AG08396 (cell line): ENCODE measurements at places on chromosomes 5 and 9.

DNA sequence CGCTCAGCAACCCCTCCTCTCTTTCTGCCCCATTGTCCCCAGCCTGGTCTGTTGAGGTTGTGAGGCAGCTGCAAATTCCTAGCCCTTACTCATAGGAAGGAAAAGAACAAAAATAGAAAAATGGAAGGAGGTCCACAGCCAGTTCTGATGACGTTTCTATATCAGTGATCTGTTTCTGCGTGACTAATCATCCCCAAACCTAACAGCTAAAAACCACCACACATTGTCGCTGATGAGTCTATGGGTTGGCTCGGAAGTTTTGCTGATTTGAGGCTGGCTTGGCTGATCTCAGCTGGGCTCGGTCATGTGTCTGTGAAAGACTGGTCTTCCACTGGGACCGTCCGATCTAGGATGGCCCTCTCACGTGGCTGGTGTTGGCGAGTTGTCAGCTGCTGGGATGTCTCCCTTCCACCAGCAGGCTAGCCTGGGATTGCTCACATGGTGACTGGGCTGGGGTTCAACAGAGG lies 200.6 kb upstream of the ZNF618 start:
- peak; percentile 91 for DNase-seq

DNA sequence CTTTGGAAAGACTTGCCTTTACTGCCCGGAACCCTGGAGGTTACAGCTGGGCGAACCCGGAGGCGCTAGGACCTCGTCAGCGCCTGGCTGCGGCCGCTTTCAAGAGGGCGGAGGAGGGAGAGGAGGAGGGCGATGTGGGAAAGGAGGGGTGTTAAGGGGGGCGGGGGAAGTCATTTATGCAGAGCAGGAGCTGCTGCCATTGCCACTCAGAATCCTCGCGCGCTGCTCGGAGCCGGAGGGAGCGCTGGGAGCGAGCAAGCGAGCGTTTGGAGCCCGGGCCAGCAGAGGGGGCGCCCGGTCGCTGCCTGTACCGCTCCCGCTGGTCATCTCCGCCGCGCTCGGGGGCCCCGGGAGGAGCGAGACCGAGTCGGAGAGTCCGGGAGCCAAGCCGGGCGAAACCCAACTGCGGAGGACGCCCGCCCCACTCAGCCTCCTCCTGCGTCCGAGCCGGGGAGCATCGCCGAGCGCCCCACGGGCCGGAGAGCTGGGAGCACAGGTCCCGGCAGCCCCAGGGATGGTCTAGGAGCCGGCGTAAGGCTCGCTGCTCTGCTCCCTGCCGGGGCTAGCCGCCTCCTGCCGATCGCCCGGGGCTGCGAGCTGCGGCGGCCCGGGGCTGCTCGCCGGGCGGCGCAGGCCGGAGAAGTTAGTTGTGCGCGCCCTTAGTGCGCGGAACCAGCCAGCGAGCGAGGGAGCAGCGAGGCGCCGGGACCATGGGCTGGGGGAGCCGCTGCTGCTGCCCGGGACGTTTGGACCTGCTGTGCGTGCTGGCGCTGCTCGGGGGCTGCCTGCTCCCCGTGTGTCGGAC lies at the start of gene PCSK5:
PCSK5 (plus strand) TSS at position 202 of the 805 bp plus-strand sequence; CDS start at position 711, 509 bp downstream.
- DNase-seq: peak; percentile 92

GRCh38 chr5:181042036-181042713 lies 2.1 kb downstream of the BTNL9 start:
- no peak for DNase-seq

DNA sequence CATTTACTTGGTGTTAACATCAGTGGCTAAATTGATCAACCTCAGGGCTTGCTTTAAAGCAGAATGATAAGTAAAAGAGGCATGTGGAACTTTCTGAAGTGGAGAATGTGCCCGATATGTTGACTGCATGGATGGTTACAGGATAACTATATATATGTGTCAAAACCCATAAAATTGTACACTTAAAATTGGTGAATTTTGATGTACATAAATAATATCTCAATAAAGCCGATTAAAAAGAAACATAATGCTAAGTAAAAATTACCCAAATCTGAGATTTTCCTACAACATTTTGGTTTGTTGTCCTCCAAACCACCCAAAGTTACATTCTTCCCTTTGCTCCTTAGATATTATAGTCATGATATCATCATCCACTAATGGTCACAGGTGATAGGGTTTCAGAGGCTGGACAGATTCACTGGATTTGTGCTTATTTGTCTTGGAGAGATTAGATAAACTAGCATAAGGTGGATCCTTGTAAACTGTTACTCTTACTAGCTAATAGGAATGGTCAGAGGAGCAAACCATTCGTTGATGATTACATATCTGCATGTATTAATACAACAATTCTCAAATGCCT lies 119.7 kb upstream of the RPS23 start:
- no peak for DNase-seq

DNA sequence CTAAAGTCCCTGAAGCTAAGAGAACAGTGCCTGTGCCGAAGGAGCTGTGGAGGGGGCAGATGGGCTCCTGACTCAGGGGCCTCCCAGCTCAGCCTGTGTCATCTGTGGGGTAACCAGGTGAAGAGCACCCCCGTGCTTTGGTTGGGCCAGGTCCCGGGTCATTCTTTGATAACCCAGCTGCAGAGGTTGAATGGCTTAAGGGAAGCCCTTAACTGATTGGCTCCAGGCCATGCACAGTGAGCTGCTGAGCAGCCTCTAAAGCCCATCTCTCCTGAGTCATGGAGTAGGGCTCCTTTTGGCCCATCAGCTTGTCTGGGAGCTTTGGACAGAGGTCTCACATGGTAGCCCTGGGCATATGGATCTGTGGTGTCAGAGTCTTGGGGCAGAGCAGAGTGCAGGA lies 28.7 kb downstream of the COL27A1 start:
- DNase-seq: peak; percentile 39
